Right hindlimb (tissue), 1 donor: ENCODE measurements at places on chromosomes 6 and 20.

DNA sequence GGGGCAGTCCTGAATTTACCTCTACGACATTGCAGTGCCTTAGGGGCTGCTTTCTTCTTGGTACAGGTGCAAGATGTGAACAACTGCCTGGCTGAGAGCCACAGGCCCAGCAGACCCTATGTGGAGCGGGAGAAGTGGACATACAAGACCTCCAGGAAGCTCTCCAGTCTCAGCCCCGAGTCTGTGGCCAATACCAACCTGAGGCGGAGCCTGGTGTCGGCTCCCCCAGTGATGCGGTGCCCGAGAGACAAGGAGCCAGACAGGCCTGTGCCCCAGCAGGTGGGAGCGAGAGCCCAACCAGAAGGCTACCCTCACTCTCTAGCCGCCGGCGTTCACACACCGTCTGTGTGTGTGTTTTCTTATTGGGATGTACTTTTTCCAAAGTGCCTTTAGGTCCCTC is 59.6 kb downstream of the EFCAB8 start:
- DNase-seq, result no peak

DNA sequence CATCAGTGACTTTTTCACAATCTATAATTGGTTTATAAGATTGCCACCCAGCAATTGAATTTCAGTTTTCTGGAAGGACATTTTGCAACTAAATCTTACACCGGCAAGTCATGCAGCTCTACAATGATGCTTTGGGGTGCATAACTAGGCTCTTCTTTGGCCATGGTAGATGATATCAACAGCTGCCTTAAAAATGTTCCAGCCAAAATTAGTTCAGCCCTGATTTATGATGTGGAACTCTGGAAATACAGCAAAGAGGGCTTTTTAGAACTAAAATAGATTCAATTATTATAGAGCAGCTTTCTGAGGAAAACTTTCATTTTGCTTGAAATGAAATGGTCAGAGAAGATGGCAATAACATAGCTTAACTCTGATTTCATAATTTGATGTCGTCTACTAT is 18.4 kb upstream of the MCM9 start:
- no peak for DNase-seq

DNA sequence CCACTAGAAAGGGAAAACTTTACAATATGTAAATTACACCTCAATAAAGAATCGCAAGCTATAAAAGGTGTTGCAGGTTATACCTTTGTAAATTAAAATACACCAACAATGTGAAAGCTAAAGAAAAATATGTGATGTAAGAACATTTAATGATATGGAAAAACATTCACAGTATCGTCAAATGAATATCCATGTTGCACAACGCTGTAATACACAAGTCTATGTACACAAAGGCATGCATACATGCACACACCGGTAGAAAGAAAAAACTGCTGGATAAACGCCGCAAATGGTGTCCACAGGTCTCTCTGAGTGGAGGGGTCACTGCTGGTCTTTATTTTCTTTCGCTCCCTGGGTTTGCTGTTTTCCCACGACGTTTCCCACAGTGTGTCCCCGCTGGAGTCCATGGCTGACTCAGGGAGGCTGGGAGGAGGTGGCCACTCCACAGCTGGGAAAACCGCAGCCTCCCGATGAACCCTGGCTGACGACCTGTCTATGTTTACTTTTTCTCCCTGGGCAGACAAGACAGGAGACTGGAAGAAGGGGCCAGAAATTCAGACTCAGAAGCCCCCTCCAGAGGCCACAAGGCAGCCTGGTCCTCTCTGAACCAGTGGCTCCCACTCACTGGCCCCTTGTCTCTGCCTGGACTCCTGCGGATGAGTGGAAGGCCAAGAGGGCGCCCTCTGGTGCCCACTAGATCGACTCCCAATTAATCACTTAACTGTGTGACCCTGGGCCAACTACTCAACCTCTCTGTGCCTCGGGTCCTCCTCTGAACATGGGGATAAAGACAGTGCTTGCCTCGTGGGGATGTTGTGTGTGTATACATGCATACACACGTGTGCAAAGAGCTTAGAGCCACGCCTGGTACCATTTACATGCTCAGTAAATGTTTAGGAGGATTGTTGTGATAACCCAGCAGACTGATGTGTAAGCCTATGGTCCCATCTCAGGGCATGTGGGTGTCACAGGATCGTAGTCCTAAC is 12.8 kb upstream of the BPI start:
- DNase-seq, result peak; percentile 62

DNA sequence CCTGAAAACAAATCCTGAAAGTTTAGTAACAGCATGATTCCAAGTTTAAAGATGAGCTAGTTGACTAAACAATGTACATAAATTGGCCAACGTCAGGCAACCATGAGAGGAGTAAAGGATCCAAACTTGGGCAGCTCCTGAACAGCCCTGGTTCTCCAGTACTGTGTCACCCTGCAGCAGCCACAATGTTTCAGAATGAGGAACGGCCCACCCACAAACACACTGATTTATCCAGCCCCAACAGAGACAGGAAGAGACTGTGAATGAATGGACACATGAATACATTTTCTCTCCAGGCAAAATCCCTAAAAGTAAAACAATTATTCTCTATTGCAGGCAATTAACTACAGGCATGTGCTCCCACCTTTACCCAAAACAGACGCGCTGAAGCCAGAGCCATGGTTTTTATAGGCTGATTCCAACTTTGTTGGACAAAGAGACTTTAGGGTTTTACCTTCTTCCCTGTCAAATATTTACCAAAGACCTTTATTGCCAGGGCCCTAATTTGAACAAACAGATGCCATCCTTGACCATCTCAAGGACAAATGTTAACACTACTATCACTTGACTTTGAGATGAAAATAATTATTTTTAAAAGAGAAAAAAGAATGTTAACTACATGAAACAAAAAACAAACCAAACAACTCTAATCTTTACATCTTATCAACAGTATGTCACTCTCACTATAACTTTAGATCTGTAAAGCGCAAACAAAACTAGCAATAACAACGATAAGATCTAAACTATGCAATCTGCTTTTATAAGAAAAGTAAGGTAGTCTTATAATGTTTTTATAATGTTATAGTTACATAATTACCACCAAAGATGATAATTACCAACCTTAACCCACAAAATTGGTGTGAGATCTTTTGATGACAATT is 22.9 kb downstream of the CNKSR3 start:
- no peak for DNase-seq

DNA sequence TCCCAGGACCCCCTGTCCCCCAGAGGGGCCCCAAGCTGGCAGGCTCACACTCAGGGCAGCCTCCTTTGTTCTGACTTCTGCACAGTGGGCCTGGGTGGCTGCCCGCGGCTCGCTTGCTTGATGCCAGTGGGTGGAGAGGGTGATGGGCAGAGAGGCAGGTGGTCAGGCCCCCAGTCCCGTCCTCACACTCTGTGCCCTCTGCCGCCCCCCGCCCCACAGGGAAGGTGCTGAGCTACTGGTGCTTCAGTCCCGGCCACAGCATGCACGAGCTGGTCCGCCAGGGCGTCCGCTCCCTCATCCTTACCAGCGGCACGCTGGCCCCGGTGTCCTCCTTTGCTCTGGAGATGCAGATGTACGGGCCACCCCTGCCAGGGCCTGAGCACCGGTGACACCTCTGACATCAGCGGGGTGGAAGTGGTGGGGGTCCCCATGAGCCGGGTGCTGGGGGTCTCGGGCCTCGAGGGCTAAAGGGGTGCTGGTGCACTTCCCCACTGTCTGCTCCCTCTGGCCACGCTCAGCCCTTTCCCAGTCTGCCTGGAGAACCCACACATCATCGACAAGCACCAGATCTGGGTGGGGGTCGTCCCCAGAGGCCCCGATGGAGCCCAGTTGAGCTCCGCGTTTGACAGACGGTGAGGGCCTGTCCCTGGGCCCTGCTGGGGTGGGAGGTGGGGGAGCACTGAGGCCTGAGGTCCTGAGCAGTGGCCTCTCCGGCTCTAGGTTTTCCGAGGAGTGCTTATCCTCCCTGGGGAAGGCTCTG is 8.9 kb upstream of the TNFRSF6B start:
- no peak for DNase-seq
